ENCODE measurements at places on chromosomes 6 and 20.

DNA sequence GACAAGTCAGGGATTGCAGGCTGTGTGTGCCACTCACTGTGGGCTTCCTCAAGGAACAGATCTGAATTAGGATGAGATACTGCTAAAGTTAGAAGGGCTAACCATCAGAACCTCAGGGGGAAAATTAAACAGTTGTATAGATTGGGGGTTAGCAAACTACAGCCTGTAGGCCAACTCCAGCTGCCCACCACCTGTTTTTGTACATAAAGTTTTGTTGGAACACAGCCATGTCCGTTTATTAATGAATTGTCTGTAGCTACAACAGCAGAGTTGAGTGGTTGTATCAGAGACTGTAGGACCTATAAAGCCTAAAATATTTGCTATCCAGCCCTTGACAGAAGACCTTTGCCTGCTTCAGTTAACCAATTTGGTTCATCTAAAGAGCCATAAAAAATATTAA lies 127.2 kb upstream of the ECI2 start:
- no peak for DNase-seq

DNA sequence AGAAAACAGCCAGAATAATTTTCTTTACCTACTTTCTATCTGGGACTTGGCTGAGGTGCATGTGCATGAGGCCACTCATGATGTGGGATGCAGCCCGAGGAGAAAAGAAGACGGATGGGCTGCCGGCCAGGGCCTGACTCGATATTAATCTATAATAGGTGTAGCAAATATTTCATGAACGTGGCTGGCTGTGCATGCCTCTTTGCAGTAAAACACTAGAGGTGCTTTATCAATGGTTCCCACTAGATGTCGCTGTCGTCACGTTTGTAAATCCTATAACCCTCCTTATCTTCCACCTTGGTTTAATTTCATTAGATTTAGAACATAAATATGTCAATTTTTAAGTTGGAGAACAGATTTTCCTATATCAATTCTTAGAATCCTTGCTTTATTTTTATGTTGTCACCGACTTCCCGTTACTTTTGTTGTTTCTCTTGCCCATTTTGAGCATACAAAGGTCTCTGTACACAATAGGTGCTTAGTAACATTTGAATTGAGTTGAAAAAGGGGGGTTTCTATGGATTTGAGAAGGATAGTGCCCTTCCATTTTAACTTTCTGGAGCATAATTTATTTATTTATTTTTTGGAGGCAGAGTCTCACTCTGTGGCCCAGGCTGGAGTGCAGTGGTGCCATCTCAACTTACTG lies 19.6 kb upstream of the FERMT1 start:
- peak; percentile 35 for DNase-seq

- DNase-seq: no peak
Measured at GRCh38 chr20:52905241-52905994, 66.7 kb upstream of the TSHZ2 start.

- DNase-seq: no peak
Measured at GRCh38 chr6:51182827-51183226, 364.2 kb downstream of the TFAP2B start.

GRCh38 chr6:153131037-153131981 lies at the start of gene RGS17:
RGS17 (minus strand) TSS chr6:153131282; CDS start chr6:153044018, 87,264 bp downstream.
- peak; percentile 45 for DNase-seq

GRCh38 chr6:134216301-134217010 lies 101.5 kb downstream of the SGK1 start:
- DNase-seq: no peak

GRCh38 chr20:33626190-33626589 lies 35.9 kb upstream of the C20orf144 start:
- no peak for DNase-seq

- DNase-seq: no peak
Measured at GRCh38 chr6:158624684-158625682, 19.6 kb downstream of the DYNLT1 start.

GRCh38 chr6:72218125-72218524 lies 331.8 kb downstream of the RIMS1 start:
- DNase-seq: peak; percentile 2

DNA sequence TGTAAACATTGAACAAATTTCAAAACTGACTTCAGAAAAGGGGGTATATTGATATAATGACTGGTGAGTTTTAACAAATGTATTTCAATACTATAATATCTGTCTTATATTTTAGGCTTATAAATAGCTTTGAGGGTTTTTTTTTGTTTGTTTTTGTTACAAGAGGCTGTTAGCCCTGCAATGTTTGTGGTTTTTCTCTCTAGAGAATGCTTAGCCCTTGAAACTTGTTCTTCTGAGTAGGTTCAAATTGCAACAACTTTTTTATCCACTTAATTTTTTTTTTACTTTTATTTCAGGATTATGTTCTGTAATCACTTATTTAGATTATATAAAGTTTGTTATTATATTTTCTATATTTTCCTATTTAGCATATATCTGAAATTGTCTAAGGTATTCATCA lies 333.2 kb downstream of the RIMS1 start:
- DNase-seq: no peak

GRCh38 chr20:56360908-56361205 lies 2.1 kb downstream of the FAM210B start:
- no peak for DNase-seq

DNA sequence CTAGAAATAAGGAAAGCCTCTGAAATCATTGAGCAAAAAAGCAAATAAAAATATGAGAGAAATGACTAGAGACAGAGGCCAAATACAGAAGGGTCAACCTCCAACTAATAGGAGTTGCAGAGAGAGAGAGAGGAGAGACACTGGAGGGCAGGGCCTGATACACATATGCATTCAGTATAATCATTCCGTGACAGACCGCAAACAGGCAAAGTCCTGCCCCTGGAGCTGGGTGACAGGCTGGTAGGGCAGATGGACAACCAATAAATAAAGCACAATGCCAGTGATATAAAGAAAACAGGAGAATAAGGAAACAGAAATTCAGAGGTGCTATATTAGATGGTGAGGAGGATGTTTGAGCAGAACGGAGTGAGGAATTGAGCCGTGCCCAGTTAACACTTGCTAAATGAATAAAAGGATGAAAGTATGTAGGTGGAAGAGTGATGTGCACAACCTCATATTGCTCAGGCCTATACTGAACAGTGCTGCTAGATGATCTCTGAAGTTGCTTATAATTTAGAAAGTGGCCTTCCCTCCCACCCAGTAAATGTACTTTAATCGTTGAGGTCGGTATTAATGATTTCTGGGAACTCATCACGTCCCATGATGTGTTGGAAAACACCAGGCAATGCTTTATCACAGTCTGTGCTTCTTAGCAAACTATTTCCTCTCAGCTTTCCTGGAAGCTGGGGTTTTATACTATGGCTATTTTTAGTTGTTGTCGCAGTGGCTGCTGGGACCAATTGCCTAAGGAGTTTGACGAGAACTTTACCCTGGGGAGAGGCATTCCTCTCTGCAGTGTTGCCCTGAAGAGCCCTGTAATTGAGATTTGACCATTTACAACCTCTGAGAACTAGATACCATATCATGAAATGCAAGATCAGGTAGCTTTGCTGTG lies 37.6 kb upstream of the CLIC5 start:
- DNase-seq: no peak

DNA sequence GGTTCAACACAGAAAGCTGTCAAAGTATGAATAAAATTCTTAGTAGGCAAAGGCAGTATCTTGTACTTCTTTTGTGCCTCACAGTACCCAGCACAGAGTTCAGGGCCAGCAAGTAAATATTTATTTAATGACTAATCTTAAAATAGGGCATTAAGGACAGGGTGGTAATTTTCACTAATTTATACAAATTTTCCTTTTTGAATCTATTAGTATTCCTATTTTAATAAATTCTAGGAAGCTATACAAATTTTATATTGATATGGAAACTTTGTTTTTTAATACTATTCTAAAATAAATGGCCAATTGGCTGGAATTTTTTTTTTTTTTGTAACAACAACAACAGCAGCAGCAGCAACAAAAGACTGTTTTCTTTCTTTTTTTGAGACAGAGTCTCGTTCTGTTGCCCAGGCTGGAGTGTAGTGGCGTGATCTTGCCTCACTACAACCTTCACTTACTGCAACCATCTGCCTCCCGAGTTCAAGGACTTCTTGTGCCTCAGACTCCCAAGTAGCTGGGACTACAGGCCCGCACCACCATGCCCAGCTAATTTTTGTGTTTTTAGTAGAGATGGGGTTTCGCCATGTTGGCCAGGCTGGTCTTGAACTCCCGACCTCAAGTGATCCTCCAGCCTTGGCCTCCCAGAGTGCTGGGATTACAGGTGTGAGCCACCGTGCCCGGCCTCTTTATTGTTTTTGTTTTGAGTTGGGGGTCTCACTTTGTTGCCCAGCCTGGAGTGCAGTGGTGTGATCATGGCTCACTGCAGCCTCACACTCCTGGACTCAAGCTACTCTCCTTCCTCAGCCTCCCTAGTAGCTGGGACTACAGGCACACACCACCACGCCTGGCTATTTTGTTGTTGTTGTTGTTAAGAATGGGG lies 85.2 kb downstream of the FKBP5 start:
- DNase-seq: no peak

DNA sequence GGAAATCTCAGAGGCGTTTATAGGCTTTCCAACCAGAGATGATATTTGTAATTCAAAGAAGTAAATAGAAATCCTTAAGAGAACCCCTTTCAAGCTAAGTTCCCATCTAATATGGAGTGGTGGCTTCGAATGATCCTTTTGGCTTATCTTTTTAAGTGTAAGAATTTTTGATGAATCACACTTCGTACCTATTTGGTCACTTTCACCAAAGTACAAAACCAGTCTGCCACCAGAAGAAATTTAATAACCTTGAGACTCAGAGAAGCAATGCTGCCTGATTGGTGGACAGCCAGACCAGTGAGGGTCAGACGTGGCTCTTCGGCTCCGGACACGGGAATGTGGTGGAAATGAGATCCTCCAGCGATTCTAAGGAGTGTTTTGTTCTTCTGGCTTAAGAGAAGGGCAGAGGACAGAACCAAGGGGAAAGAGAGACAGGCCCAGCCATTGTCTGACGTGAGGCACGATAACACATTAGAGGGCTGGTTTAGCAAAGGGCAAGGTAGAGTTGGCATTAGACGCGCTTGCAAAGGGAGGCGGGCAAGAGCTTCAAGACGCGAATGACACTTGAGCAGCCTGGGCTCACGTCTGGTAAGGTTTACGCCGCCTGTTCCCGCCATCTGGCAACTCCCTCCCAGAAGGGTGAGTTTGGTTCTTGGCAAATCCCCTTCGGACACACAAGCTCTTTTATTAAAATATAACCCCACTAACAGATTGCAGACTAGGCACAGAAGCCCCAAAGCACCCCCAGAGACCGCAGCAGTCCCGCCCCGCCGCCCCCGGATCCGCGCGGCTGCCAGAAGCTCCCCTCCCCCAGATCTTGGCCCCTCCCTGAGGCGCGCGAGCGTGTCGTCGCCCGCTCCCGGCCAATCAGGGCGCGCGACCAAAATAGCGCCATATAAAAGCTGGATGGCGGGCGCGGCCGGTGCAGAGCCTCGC lies 50.0 kb upstream of the EZR start:
- peak; percentile 81 for DNase-seq

GRCh38 chr6:223763-224162 lies 68.5 kb upstream of the DUSP22 start:
- DNase-seq: no peak
